ENCODE measurements at places on chromosomes 1 and 21. TPM values are rescaled to one million over a fixed set of nuclear protein-coding genes. Genes with fewer than 3 reads are reported as not detected.

ERICH3 gene
- not detected for polyA plus RNA-seq

DNA sequence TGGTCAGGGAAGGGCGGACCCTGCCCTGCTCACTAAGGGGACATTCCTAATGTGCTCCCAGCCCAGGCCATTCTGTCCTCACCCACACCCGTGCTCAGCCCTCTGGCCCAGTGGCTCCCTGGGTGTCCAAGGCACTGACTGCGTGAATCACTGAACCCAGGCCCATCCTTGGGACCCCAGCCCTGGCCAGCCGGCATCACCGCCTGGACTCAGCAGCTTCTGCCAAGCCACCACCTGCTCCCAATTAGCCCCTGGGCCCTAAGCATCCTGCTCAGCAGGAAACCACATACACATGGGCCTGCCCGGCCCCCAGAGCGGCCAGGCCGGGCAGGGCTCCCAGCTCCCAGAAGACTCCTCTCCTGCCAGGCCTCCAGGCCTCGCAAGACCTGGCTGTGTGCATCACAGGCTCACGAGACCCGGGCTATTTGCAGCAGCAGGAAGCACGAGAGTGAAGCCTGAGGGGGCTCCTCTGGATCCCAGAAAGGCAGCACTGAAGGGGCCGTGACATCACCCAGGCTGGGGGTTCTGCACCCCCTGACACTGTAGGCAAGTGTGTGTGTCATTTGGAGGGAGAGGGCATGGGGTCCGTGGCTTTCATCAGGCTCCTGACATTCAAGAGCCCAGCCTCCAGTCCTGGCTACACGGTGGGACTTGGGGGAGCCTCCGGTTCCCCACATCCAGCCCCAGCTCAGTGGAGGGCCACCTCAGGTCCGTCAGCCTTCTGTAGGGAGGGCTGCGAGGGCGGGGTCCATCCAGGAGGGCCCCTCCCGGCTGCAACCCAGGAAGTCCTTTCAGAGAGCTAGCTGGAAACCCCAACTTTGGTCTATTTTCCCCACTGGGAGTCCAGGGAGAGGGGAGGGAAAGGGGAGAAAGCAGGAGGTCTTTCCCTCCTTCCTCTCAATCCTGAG is 1.6 kb downstream of the MFAP2 start:
- DNase-seq = peak; percentile 96

GRCh38 chr1:7339953-7340352 is 431.1 kb upstream of the VAMP3 start:
- no peak for DNase-seq

SPRR4 gene
- not detected for polyA plus RNA-seq

MAN1A2 gene
- polyA plus RNA-seq = 8.7 TPM

Measured in SK-N-SH (cell line).